ENCODE measurements at places on chromosomes 5 and 9. TPM values are rescaled to one million over a fixed set of nuclear protein-coding genes. Genes with fewer than 3 reads are reported as not detected.

The PCDHGA1 gene
- total RNA-seq = 0.10 TPM

The TMC1 gene
- total RNA-seq = 0.18 TPM

The RAD50 gene
- 14.5 TPM for total RNA-seq

The ARL14EPL gene
- not detected for total RNA-seq

The CDX1 gene
- total RNA-seq = 0.15 TPM

The GRIA1 gene
- not detected for total RNA-seq

- no peak for DNase-seq
These were observed 247.8 kb upstream of the NR4A3 start for GRCh38 chr9:99573886-99574285.

DNA sequence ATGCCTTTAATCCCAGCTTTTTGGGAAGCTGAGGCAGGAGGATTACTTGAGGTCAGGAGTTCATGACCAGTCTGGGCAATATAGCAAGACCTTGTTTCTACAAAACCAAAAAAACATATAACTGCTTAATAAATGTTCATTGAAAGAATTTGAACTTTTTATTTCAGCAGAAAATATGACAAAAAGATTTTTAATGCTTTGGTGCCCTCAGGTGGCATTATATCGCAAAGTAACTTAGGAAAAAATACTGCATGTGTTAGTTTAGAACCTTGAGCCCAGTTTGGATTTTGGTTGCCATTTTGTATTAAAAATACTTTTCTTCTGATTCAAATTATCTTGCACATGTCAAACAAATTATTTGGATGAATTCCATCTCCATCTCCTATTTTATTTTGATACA is 103.2 kb downstream of the GPBP1 start:
- DNase-seq = no peak

DNA sequence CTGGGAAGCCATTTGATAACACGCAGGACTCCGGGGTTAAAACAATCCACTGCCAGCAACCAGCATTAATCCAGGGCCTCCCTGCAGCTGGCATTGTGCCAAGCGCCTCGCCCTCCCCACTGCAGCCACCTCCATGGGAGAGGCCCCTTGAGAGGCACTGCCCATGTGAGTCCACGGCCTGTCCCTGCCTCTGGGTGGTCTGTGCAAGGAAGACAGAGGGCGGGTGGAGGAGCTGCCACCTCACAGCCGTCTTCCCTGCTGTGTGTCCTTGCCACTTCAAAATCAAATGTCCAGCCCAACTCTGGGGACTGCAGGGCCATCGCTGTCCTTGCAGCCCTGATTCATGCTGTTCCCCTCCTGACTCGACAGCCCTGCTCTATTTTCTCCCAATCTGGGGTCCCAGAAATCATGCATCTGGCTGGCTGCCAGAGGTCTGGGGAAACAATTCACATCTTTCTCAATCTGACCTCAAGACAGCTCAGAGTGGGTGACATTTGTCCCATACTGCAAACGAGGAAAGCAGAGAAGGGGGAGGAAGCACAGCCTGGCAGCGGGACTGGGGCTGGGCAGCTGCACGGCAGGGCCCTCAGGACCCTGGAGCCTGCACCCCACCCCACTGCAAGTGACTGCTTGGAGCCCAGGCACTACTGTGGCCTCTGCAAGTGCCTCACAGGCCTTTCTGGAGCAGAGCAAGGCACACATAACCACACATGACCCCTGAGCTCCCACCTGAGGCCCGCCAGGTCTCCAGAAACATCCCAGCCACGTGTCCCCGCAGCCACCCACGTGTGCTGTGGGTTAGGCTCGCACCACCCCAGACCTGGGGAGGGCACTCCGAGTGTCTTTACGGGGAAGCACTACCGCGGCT is 15.7 kb downstream of the BRD3OS start:
- DNase-seq = no peak

GRCh38 chr5:40483316-40483715 is 196.4 kb upstream of the PTGER4 start:
- no peak for DNase-seq

- DNase-seq = no peak
These were observed 540.3 kb downstream of the GABRG2 start for GRCh38 chr5:162607879-162608278.

DNA sequence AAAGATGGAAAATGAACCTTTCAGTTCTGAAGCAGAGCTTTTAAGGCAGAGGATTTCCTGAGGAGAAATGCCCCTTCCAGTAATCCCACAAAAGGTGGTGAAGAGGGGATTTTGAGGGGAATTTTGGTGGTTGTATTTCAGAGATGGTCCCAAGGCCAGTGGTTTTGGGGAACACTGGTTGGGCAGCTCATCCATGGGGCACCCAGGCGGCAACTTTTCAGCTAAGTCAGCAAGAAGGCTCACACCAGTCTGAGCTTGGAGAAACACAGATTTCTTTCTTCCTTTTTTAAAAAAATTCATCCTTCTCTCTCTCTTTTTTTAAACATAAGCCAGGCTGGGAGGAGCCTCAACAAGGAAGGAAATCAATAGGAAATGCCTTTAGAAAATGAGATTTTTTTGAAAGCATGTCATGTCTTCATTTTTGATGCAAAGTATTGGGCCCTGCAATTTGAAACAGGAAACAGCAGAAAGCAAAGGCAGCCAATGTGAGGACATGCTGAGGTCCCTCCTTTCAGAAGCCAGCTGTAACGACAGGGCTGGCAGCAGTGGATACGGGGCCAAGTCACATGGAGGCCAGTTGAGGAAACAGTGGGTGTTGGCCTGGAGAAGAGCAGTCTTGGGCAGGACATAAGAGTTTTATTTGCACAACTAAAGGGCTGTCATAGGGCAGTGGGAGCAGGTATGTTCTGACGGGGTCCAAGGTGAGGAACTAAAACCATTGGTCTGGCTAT is 155.3 kb upstream of the KLF4 start:
- peak; percentile 69 for DNase-seq

- DNase-seq = no peak
These were observed 41.5 kb downstream of the SH3PXD2B start for GRCh38 chr5:172412724-172413286.

DNA sequence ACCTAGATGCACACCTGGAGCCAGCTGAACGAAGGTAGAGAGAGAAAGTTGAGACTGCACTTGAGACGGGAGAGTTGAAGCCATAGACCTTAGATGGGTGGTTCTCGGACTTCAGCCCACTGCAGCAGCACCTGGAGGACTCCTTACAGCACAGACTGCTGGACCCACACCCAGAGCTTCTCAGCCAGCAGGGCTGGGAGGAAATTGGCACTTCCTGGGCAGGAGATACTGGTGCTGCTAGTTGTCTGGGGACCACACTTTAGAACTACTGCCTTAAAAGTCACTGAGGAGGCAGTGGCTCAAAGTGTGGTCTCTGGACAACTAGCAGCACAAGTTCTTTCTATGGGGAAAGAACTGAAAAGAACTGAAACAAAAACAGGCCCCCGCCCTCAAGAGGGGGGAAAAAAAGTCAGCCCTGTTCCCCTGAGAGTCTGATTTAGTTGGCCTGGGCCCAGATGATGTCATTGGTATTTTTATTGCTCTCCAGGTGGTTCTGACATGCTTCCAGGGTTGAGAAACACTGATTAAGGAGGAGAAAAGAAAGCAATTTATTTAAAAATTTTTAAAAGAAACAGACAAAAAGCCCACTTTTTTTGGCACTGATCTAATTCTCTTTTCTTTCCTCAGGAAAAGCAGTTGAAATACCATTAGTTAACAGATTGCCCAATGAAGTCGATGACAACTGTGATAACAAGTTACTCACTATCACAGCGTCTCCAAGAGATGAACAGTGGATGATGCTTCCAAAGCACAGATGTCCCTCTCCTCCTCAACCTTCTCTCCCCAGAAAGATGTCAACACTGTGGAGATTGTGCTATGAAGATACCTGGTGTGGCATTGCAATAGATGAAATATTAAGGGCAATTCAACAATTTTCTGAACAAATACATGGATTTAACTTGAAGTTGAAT is 73.6 kb upstream of the ADAMTS16 start:
- no peak for DNase-seq

GRCh38 chr5:81778642-81779041 is 27.7 kb upstream of the SSBP2 start:
- no peak for DNase-seq

GRCh38 chr5:4584982-4585381 is 555.1 kb upstream of the ADAMTS16 start:
- no peak for DNase-seq

DNA sequence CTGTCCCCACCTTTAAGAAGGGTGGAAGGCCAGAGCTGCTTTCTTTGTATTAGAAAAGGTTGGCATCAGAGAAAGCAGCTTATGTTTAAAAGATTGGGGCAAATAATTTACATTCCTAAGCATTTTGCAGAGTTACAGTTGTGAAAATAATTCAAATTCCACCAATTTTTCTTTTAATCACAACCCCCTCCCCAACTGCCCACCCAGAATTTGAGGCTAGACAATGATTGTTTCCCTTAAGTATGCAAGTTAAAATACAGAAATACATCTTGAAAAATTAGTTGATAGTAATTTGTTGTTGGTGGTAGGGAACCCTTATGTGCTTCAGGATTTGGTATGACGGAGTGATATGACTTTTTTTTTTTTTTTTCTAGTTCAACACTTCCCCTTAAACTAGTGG is 133.0 kb downstream of the ZSWIM6 start:
- DNase-seq = no peak

GRCh38 chr5:68329554-68330255 is 114.1 kb downstream of the PIK3R1 start:
- no peak for DNase-seq

- DNase-seq = no peak
These were observed 842 bp upstream of the GTF3C5 start for GRCh38 chr9:133029994-133030316.

DNA sequence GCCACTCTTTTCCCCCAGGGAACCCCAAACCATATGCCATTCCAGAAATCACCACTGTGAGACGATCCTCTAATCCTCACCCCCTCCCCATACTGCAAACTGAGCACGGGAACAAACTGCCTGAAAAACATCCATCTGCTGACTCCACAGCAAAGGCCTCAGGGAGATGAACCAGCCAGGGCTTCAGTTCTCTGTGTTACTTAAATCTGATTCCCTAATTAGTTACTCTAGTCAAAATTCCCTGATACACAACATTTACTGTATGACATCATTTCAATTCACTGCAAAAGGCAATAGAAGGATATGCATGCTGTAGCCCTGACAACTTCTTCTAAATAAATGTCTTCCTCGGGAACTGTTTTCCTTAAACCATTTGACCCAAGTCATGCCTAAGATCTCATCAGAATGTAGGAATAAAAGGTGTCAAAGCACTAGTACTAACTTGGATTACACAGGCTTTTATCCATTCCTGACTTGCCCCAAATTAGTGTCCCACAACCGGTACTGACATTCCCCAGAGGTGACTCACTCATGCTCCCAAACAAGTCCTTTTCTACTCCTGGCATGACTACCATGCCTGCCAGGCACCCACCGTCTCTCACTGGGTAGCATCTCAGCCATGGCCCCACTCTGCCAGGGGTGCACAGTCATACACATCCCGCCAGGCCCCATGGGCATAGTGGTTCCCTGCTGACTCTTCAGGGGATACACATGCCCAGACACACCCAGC is 35.0 kb downstream of the MTX3 start:
- DNase-seq = no peak

GRCh38 chr5:163695830-163696578 is 190.6 kb downstream of the MAT2B start:
- DNase-seq = peak; percentile 46

DNA sequence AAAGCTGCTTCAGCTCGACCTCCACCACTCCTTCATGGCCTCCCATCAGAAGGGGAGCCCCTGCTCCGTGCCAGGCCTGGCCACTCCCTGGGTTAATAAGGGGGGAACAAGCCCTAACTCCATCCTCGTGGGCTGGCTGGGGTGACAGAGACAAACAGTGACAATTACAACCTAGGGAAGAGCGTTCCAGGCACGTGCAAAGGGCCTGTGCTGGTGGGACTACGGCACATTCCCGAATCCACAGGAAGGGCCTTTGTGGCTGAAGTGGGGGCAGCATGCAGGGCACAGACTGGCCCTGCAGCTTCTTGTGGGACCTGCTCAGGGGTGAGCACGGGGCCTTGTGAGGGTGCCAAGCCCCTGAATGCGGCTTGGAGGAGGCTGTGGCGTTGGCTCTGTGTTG is 157.4 kb downstream of the C9orf50 start:
- no peak for DNase-seq

DNA sequence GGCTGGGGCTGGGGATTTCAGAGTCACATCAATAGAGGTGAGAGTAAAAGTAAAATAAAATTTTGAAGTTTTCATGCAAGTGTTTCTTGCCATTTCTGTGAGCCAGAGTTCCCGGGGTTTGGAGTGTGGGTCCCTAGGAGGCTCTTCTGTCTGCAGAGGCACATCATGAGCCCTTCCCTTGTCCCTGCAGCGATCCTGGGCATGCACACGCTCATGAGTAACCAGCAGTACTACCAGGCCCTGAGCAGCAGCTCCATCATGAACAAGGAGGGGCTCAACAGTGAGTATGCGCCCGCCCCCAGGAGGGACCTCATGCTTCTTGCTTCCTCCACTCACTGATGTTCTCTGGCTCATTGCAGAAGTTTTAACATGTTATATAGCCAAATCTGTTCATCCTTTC is 61.1 kb downstream of the TMOD1 start:
- DNase-seq = no peak

DNA sequence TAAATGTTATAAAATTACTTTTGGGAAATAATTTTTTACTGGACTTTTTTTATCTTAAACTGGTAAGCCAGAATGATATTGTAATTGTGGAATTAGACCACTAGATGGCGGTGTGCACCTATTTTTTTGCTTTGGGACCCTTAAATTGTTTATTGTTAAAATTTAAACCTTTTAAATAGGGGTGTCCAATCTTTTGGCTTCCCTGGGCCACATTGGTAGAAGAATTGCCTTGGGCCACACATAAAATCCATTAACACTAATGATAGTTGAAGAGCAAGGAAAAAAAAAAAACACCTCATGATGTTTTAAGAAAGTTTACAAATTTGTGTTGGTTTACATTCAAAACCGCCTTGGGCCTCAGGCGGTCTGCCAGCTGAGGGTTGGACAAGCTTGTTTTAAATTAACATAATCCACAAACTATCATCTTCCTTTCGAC is 28.4 kb upstream of the GADD45G start:
- no peak for DNase-seq

DNA sequence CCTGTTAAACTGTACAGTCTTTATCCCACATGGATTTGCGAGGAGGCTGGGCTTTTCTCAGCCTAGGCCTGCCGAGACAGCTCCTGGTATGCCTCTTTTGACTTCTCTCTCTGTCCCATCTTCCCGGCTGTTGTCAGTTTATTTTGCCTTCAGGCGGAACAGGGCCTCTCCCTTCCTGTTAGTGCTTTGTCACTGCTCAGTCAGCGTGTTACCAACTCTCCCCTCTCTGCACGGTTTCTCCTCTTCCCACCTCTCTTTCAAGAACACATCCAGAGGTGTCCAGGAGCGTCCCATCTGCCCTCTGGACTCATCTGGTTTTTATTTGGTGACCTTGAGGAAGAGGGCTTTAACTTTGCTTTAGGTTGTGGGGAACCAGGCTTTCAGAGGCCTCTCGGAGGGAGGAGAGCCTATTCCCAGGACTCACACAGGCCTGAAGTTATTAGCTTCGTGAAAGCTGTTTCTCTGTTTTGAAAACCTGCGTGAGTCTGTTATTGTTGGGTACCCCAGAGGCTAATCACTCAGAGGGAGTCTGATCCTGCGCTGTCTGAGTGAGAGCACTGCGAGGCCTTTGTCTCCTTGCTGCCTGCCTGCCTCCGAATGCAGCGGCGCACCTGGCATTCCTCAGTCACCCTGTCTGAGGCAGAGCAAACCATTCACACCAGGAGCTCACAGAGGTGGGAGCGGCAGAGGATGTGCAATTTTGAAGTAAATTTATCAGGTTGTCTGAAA is 234.4 kb upstream of the MPDZ start:
- DNase-seq = no peak
